ENCODE measurements at places on chromosomes 4 and X.
A peak's percentile ranks its signal among the peaks of the same experiment; 100 is the strongest.

- DNase-seq = no peak
These were observed 490.3 kb upstream of the PABPC4L start for GRCh38 chr4:134691915-134692314.

GRCh38 chrX:69238887-69239231, 73.6 kb upstream of the PJA1 start:
- DNase-seq = no peak

- DNase-seq = no peak
These were observed 15.4 kb downstream of the UTP3 start for GRCh38 chr4:70703619-70704214.

- no peak for DNase-seq
These were observed 31.4 kb downstream of the TBC1D9 start for GRCh38 chr4:140724760-140725159.

DNA sequence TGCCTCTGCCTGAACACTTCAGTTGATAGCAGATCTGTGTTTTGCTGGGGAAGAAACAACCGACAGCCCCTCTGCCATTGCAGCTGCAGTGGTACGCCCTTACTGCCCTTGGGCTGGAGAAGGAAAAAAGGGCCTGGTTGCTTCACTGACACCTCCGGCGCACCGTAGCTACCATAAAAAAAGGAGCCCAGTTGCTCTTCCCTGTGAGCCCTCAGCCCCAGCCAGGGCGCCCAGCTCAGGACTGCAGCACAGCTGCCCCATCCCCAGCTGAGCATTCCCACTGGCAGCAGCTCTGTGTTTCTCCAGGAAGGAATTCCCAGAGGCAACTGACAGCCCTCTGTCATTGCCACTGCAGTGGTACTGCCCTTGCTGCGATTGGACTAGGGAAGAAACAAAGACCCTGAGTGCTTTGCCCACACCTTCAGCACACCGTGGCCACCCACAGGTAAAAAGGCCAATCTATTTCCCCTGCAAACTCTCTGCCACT, 142.7 kb downstream of the DKK2 start:
- no peak for DNase-seq

GRCh38 chr4:88060431-88060830, 53.0 kb downstream of the PKD2 start:
- no peak for DNase-seq

DNA sequence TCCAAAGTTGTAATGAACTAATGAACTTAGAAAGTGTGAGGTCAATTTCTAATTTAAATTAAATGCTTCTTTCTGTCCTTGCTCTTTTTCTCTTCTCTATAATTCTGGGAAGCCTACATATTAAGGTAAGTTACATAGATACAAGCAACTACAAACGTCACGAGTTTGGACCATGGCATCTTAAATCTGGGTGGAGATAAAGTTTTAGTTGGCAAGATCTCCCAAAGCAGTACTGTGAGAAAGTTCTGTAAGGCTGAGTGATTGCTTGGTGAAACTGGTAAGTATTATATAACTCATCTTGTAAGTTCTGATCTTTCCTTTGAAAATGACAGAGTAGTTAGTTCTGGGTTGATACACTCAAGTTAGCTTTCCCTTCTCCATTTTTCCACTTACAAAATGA, 125.7 kb upstream of the CBR4 start:
- DNase-seq = no peak

- no peak for DNase-seq
These were observed 52.1 kb downstream of the XAGE2 start for GRCh38 chrX:52420824-52421443.

DNA sequence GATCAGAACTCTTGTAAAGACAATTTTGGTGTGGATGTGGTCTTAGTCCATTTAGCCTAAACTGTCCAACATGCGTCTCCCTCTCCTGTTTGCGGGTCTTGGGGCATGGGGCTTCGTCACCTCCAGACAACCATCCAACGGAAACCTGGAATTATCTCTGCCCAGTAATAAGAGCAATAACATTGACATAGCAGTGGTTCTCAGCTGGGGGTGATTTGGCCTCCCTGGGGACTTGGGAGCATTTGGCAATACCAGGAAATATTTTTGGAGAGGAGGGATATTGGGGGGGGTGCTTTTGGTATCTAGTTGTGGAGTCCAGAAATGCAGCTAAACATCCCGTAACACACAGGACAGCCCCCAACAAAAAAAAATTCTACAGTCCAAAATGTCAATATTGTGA, 47.2 kb downstream of the SEL1L3 start:
- no peak for DNase-seq

DNA sequence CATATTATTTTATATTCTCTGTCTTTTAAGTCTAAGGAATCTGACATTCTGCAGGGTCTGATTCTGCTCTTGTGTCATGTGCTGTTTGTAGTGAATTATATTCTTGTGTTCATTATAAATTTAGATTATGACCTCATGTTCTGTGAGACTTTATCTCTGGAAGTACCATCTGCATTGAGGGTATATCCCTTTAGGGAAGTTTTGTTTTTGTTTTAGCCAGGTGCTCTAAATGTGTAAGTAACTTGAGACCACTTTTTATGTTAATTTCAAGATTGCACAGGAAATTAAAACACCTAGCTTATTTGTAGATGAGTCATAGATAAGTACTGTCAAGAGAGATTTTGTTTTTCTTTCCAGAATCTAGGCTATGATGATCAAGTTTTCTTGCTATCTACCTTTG, 35.0 kb upstream of the DKK2 start:
- DNase-seq = no peak

DNA sequence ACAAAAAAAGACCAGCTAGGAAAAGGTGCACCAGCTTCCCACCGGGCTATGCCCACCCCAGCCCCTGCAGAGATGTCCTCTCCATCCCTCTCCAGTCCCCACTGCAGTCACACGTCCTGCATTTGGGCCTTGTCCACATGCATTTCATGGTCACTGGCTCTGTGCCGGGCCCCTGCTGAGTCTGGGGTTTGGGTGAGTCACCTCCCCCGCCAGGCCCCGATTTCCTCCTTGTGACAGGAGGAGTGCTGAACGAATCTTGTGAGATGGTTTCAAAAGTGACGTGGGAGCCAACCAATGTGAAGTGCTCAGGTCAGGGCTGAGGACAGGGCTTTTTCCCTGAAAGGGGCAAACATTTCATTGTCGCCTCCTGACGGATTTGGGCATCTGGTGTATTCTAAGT, 7.1 kb downstream of the CPZ start:
- DNase-seq = peak; percentile 17

DNA sequence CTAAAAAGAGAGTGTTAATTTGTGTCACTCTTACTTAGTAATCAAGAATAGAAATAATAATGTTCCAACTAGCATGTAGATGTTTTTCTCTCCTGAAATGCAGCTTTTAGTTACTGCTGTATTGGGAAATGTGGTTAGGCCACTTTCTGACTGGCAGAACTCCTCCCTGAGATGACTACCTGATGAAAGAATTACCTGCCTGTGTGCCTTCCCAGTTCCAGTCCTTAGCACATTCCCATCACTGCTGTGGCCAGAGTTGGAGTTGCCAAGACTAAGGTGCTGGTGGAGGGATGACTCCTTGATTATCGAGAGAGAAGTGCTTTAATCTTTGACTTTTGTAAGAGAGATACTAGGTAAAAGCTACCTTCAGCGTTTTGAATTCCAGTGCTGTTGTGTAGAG, 9.5 kb downstream of the GAB1 start:
- no peak for DNase-seq

DNA sequence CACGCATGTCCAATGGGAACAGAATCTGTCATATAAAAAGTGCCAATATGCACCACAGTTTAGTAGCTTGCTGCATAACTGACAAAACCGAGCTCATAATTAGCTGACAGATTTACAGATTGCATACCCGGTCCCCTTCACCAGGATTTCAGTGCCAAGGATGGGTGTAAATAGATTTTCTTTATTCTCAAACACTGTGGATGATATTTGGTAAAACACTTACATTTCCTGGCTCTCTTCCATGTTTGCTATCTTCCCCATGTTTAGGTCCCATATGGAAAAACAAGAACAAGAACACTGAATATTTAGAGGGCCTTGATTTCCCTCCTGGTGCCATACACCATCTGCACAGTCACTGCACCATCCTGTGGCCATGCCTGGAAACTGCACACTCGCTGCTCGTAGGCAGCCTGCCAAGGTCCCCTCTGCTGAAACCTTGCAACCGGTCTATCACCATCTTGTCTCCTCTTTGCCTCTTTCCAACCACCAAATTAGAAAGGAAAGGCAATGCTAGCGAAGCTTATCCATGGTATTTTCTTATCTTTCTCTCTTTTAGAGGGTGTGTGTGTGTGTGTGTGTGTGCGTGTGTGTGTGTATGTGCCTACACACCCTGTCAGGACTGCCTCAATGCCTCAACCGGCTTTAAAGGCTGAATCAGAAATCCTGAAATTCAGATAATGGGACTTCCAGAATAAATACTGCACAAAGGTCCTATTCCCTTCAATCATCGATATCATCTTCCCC, 124.2 kb upstream of the MBNL3 start:
- DNase-seq = no peak

DNA sequence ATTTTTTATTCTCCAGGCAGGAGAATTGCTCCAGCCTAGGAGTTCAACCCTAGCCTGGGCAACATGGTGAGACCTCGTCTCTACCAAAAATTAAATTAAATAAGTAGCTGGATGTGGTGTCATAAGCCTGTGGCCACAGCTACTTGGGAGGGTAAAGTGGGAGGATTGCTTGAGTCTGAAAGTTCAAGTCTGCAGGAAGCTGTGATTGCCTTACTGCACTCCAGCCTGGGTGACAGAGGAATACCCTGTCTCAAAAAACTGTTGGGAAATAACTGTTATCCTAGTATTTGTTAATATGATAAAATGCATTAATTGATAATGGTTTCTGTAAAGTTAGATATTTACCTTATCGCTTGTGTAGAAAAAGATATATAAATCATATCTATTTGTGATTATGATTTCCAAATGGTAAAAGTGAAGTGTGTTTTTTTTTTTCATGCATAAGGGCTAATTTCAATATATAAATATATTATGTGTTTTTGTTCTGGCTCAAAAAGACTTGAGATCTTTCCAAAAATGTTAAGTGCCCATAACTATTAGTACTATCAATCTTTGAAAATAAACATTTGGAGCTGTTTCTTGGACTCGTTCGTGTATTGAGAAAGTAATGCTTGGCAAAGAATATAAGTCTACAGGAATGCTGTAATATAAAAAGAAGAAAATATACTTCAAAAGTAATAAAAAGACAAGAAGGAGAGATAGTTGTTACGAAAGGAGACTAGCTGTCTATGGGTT, 396.6 kb downstream of the ADGRL3 start:
- no peak for DNase-seq

DNA sequence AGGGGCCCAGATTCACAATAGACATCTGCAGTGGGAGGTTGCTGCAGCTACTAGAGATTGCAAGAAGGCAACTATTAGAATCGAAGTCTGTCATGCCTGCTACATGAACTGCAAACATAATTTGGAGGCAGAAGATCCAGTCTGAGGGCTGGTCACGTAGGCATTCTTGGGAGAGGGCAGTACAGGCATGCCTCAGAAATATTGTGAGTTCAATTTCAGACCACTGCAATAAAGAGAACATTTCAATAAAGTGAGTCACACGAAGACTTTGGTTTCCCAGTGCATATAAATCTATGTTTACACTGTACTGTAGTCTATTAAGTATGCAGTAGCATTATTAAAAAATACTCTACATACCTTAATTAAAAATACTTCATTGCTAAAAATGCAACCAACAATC, 585.8 kb upstream of the FAT1 start:
- DNase-seq = no peak

- DNase-seq = no peak
These were observed 138.8 kb downstream of the NDST3 start for GRCh38 chr4:118173126-118173525.

DNA sequence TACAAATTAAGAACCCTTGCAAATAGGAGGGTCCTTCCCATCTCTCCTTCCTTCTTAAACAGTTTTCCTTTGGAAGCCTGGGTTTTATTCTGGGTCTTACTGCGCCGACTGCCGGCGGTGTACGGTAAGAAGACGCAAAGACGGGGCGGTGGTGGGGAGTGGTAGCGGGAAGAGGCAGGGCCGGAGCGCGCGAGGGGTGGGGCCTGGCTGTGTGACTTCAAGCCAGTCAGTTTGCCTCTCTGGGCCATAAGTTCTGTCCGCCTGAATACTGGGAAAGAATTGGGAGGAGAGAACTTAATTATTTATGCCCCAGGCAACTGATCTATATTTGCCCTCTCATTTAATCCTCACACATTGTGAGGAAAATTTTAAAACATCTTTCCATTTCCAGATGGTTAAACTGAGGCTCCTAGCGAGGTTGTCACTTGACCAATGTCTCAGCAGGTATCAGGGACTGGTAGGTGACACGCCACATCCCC, 726 bp upstream of the KANTR start:
- peak; percentile 71 for DNase-seq

GRCh38 chrX:42119076-42119475, 195.7 kb upstream of the CASK start:
- DNase-seq = peak; percentile 25

- no peak for DNase-seq
These were observed 305.4 kb downstream of the PACRGL start for GRCh38 chr4:21005647-21006046.

GRCh38 chr4:118277243-118277642, 75.6 kb downstream of the PRSS12 start:
- no peak for DNase-seq

- peak; percentile 29 for DNase-seq
These were observed 68.4 kb downstream of the MAOB start for GRCh38 chrX:43813898-43814297.

DNA sequence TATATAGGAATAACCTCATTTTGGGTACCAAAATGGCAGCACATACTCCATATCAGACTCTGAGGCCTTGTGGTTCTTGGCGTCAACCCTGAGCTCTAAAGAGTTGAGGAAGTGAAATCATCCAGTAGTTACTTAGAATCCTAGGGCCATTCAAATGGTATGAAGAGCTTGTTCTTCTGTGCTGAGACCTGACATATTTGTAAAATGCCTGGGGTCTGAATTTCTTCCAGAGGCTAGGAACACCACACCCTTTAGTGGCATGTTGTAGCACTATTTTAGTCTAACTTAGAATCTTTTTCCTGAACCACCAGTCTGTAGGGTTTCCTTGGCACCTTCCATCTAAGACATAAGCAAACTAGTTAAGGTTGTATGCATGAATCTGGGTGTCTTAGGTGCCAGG, 18.1 kb upstream of the GDPD2 start:
- DNase-seq = no peak

DNA sequence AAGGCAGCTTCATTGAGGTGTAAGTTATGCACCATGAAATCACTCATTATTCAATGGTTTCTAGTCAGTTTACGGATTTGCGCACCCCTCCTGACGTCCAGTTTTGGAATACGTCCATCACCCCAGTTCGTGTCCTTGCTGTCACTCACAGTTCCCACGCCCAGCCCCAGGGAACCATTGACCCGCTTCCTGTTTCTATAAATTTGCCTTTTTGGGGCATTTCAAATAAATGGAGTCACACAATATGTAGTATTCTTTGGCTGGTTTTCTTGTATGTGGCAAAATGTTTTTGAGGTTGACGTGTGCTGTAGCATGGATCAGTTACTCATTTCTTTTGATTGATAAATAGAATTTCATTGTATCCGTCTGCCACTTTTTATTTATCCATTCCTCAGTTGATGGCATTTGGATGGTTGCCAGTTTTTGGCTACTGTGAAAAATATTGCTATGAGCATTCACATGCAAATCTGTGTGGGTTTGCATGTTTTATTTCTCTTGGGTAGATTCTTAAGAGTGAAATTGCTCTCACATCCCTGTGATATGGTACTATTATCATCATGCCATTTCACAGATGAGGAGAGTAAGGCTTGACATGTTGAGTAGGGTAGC, 18.4 kb upstream of the SORCS2 start:
- no peak for DNase-seq

Measured in A549 (cell line).